ENCODE measurements at places on chromosomes 12 and 14.

GRCh38 chr12:118355843-118356242, 16.9 kb downstream of the TAOK3 start:
- no peak for DNase-seq

GRCh38 chr14:68619790-68620574, 172.9 kb downstream of the ZFP36L1 start:
- no peak for DNase-seq

- DNase-seq, result no peak
These were observed 5.7 kb downstream of the RITA1 start for GRCh38 chr12:113191227-113191626.

GRCh38 chr14:87286826-87287225, 706.2 kb downstream of the GALC start:
- DNase-seq, result no peak

GRCh38 chr14:101183376-101184103, 280.0 kb upstream of the RTL1 start:
- no peak for DNase-seq

- no peak for DNase-seq
These were observed 92.1 kb downstream of the BCL11B start for GRCh38 chr14:99179946-99180345.

- no peak for DNase-seq
These were observed 6.8 kb downstream of the NTF3 start for GRCh38 chr12:5438671-5439200.

- no peak for DNase-seq
These were observed 29.3 kb upstream of the PDE3A start for GRCh38 chr12:20339060-20339459.

- DNase-seq, result no peak
These were observed 1018.7 kb downstream of the AACS start for GRCh38 chr12:126083926-126084325.

DNA sequence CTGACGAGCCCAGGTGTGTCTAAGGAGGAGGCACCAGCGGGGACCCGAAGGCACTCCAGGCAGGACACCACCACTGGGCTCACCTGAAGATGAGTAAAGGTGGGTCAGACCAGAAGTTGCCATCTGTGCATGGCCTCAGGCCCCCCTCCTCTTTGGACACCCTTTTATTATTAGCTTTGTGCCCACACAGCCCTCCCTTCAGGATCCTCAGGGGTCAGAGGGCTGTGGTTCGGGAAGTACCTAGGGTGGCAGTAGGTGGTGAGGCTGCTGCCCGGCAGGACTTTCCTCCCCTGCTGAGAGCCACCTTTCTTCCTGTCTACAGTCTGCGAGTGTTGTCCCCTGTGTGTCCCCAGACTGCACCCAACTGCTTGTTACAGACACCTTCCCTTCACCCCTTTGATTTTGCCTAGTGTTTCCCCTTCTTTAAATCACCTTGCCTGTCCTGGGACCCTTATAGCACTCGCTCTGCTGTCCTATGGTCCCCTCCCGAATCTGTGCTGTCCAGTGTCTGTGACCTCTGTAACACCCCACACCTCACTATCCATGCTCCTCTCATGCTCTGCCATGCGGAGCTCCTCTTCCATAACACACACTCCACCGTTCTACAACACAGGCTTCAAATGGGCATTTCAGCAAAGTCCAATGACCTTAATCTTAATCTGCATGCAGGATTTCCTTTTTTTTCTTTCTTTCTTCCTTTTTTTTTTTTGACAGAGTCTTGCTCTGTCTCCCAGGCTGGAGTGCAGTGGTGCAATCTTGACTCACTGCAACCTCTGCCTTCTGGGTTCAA, 25.7 kb downstream of the SOAT2 start:
- no peak for DNase-seq

- no peak for DNase-seq
These were observed 276.2 kb upstream of the ATP2B1 start for GRCh38 chr12:89984846-89985245.

DNA sequence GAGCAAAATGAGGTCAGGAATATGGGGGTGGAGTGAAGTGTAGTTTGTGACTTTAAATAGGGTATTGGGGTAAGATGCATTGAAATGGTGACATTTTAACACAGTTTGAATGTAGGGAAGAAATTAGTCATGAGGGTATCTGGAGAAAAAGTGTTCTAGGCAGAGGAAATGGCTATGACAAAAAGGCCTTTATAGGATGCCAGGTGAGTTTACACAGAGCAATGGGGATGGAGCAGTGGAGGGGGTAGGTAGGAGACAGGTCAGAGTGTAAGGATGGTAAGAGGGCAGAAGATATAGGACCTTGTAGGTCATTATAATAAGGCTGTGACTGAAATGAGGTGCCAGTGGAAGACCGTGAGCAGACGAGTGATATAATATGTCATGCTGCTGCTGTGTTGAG, 30.4 kb downstream of the HEATR5A start:
- DNase-seq, result no peak

DNA sequence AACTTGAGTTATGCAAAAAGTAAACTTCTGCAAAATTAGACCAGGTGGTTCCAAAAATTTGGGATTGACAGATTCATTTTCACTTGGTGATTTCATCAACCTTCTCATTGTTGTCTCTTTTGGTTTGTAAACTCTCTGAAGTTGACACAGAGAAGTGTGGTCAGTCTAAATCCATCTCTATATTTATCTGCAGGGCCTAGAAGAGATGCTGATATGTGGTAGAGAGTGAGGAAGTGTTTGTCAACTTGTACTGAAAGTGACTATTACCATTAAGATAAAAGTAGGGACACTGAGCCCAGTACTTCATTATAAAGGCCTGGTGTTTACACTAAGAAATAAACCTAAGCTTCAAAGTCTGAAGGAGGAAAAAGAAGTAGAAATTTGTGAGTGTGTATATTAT, 73.7 kb downstream of the RMST start:
- DNase-seq, result no peak

DNA sequence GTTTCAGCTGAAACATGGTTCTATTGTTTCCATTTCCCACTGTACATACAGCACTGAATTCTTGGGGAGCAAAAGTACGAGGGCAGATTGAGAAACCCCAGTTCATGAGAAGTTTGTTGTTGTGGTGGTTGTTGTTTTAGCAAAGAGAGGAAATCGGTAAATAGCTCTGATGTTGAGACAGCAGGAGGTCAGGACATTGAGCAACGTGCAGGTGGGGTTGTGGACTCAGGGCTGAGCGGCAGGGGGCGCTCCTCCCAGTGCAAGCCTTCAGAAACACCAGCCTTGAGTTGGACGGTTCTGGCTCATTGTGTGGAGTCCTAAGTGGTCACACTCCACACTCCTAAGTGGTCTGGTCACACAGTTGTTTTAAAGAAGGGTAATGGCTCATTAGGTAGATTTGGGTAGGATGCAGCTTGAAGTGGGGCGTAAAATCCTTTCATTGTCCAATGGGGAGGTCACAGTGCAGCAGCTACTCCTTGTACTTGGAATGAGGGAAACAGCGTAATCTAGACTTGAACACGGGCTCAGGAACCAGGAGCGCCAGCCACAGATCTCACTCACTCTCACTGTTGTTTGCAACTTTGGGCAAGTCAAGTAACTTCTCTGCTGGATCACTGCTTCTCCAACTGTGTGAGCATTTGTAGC, 14.5 kb upstream of the PWP1 start:
- DNase-seq, result peak; percentile 37

DNA sequence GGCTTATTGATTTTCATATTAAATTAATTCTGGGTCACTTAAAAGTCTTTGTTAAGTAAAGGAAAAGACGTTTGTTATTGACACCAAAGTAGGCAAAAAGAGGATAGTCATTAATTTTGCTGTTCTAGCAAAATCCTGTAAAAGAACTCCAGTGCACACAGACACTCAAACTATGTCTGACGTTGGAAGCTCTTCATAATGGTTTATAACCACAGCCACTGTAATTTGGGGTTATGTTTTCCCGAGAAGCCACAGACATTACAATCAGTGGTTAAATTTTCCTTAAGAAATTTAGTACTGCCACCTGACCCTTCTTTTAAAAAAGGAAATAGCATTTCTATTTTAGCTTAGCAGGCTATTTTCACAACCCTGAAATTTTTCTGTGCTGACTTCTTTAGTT, 267.5 kb downstream of the CCDC91 start:
- no peak for DNase-seq

GRCh38 chr12:32819424-32819823, 63.7 kb upstream of the YARS2 start:
- no peak for DNase-seq

GRCh38 chr12:94101738-94102660, 46.4 kb upstream of the PLXNC1 start:
- peak; percentile 76 for DNase-seq

GRCh38 chr14:23530375-23531055, 21.1 kb downstream of the ZFHX2 start:
- DNase-seq, result no peak

DNA sequence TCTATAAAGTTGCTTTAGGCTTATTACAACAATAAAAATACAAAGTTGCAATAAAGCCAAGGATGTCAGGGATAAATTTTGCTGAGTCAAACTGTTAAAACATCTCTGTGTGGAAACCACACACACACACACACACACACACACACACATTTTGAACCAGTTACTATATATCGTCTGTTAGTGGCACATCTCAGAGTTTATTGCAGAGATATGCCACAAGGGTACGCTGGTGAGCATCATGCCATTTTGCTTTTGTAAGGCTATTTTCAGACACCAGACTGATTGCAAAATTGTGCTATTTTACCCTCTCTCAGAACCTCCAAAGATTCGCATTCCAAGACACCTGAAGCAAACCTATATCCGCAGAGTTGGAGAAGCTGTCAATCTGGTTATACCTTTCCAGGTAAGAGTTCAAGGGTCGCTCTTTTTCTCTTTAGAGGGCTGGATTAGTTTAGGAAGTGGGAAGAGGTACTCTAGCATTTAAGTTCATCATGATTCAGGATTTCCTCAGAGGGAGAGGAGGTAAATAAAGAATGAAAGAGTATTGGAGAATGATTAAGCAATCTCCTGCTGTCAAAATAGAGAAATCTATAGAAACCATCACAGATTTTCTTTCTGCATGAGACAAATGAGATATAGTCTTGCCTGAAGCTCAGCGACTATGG, 27.3 kb upstream of the CHPT1 start:
- peak; percentile 16 for DNase-seq

DNA sequence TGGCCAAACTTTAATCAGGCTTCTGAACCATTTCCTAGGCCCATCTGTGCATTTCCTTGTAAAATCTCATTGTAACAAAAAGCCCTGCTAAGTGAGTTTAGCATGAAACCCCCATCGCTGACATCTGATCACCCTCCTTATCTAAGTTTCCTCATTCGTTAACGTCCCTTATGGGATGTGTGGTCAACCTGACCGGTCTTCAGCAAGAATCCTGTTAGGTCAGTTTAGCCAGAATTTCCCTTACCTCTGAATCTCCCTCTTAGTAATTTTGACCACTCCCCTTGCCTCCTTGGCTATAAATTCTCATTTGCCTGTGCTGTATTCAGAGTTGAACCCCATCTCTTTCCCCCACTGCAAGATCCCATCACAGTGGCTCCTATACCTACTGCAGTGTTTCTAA, 239.3 kb downstream of the RMST start:
- no peak for DNase-seq

GRCh38 chr14:90627478-90627877, 188.8 kb downstream of the TTC7B start:
- no peak for DNase-seq

- DNase-seq, result no peak
These were observed 503.0 kb upstream of the LMO3 start for GRCh38 chr12:17108877-17109541.

DNA sequence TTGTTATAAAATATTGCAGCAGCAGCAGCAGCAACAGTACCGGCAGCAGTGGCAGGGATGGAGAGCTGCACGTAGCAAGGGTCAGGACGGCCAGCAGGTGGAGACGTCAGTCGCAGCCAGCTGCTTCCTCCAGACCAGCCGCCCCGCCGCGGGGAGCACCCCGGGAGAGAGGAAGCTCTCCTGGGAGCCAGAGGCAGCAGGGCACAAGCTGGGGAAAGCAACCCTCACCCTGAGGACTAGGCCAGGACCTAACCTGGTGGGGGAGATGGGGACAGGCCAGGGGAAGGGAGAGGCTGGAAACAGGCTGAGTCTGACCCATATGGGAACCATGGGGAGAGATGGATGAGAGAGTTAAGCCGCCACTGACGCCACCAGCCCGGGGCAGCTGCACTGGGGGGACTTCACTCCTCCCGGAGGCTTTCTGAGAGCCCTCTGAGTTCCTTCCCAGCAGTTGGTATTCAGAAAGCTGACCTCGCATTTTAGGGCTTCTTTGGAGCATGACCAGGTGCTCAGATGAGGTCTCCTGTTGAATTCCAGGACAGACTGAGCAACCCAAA, 56.3 kb downstream of the SPTB start:
- DNase-seq, result peak; percentile 56

DNA sequence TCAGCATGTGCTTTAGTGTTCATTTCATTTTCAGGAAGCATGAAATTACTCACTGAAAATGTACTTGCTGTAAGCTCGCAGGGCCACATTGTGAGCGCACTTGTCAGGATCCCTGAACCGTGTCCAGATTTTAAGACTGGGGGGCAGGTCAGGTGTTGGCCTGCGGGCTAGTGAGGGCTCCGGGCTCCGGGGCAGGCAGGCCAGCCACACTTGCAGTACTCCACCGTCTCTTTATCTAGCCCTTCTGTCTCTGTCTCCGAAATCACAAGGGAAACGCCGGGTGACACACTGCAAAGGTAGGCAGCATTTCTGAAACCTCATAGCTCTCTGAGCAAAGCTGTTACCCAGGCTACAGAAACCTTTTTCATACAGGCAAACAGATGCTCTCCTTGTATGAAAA, 98.7 kb downstream of the EML1 start:
- no peak for DNase-seq

Data from stimulated activated CD4-positive, alpha-beta T cell treated with anti-CD3 and anti-CD28 coated beads, Interleukin-2, amount 100 ng/mL, for 48 hours (primary cell).